ENCODE measurements at places on chromosomes 16 and 17. TPM values are rescaled to one million over a fixed set of nuclear protein-coding genes. Genes with fewer than 3 reads are reported as not detected.

Gene CIBAR2
- not detected for total RNA-seq

Gene TBC1D3G
- not detected for total RNA-seq

- no peaks in the 10 kb centered on the region for H3K36me3 ChIP-seq
- H3K4me1 ChIP-seq, result peaks cover 37% of the 10 kb centered on the region
Measured at GRCh38 chr17:21370430-21370829, 5.7 kb upstream of the KCNJ12 start.

GRCh38 chr16:11232852-11233726, 22.9 kb downstream of the SOCS1 start:
- no peaks in the 10 kb centered on the region for H3K27me3 ChIP-seq
- no peak for DNase-seq
- peaks cover 9% of the 10 kb centered on the region for H3K4me1 ChIP-seq
- H3K4me3 ChIP-seq, result peak overlapping the region; percentile 15
- no peaks in the 10 kb centered on the region for H3K36me3 ChIP-seq

Gene STAC2
- 0.36 TPM for total RNA-seq

All from left ventricle myocardium inferior (tissue), 1 donor.